Stimulated activated naive CD8-positive, alpha-beta T cell treated with anti-CD3 and anti-CD28 coated beads, Interleukin-15, Interleukin-2, amounts not matched to agents 100 U/mL and 50 U/mL, for 24 hours (primary cell): ENCODE measurements at places on chromosomes 2 and 18.

- DNase-seq = no peak
Observed at GRCh38 chr2:100831158-100831750, 11.3 kb downstream of the NPAS2 start.

DNA sequence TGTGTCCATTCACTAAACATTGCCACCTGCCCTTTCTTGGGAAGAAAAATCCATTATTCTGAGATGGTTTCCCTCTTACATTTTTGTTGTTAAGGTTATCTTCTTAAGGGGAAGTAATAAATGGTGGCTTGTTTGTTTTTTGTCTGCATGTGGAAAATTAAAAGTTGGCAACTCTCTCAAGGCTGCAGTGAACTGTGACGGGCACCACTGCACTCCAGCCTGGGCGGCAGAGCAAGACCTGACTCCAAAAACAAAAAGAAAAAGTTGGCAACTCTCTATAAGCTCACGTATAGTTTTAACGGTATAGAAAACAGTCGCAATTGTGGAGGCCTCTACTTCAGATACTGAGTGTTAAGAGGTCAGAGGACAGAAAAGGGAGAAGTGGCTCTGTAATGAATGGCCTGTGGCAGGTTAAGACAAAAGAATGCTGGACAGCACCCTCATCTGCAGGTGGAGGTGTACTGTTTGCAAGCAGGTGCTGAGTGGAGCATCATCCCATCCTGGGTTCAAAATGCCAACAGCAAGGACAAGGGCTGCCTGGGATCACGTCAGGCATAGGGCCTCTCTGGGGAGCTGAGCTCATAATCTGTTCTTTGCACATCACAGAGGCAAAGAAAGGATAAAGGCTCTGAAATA is 16.7 kb downstream of the L3MBTL4 start:
- DNase-seq = no peak

GRCh38 chr2:201144101-201145051 is 28.4 kb downstream of the CFLAR start:
- no peak for DNase-seq

- peak; percentile 41 for DNase-seq
Observed at GRCh38 chr2:216283038-216283900, 89.0 kb downstream of the MARCHF4 start.

DNA sequence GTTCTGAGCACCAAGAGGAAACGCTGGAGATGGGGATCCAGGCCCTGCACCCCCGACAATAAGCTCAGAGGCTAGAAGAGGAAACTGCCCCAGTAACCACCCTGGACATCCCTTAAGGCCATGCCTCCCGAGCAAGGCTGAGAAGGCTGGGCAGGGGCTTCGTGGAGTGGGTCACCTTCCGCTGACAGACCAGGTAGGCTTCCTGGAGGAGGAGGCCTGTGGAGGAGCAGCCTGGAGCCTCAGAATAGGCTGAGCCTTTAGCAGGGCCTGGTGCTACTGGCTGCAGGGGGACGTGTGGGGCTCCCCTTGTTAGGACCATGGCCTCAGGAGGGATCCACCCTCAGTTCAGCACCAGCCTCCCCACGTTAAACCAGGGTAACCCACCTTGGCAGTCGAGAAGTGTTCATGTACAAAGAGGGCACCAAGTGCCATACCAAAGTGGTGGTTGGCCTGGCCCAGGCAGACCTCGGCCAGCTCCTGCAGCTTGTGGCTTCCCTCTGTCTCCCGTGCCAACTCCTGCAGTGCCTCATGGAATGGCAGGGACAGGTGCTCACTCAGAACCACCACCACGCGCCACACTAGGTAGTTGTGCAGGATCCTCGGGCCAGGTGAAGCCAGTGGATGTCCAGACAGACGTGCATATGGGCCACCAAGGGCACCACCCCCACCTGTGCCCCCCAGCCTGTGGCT is 28.5 kb upstream of the ALPP start:
- no peak for DNase-seq

DNA sequence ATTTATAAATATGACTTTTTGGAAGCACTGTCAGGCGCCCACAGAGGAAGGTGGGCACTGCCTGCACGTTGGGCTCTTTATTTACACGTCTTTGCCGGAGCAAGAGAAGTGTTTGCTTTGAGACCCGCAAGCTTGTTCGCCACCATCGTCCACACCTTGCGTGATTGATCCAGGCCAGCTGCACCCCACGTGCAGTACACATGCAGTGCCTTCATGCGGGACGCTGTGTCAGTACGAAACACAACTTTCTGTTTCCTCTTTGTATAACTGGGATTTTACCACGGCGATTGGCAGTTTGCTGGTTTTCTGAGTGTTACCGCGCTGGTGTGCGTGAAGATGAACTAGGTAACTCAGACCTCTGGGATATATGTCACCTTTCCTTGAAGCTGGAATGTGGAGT is 571.0 kb upstream of the SALL3 start:
- DNase-seq = no peak

DNA sequence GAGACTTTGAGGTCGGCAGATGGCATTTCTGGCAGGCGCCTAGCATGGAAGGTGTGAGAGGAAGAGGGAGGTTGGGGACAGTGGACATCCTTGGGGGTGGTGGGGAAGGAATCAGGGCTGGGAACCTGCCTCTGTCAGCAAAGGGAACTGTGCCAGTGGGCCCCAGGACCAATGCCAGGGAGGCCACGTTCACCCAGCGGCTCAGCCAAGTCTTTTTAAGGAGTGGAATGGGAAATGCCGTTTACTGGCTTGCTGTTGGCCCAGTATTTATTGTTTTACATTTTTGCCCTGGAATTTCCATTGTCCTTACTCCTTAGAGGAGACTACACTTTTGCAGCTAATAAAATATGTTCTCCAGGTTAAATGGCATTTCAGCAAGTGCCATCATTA is 135.2 kb downstream of the MCFD2 start:
- DNase-seq = no peak

DNA sequence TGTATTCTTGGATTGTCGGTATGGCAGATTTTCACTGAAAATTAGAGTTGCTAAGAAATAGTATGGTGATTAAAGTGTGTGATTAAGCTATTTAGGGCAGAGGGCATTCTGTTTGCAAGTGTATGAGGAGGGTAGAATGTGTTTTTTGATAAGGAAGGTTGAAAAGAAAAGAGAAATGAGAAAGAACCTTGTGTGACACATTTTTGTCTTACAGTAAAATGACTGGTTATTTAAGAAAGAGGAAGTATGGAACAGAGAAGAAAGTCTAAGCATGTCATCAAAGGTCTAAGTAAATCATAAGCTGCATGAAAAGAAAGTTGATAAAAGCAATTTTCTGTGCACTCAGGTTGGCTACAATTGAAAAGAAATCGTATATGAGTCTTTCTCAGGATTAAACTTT is 5.2 kb upstream of the RSAD2 start:
- no peak for DNase-seq

DNA sequence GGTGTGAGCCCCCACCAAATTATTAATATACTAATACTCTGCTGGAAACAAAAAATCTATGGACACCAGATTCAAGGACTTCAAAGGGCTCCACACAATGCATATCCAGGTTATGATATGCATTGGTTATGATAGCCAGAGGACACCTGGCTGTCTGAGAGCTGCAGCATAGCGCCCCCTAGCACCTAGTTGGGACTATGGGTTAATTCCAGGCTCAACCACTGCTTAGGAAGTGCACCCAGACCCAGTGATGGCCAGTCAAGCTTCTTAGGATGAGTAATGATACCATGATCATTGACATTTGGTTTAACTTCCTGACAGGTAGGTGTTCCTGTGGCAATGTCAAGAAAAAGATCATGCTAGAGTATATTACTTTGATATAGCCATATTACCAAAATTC is 3.8 kb upstream of the FRZB start:
- no peak for DNase-seq

DNA sequence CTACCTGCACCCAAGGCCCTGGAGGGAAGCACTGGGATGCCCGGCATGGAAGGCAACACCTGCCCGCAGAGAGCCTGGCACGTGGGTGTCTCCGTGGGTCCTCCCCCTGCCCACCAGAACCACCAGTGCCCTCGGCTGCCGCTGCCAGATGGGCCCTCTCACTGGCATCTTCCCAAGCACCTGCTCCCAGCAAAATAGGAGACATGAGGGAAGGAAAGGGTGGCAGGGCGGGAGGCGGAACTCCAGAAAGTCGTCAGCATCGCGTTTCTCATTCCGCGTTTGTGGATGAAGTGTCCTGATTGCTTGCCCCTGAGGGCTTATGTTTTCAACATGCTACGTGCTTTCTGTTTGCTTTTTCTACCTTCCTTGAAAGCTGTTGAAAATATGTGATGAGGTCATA is 8.8 kb upstream of the SNTG2 start:
- DNase-seq = no peak

DNA sequence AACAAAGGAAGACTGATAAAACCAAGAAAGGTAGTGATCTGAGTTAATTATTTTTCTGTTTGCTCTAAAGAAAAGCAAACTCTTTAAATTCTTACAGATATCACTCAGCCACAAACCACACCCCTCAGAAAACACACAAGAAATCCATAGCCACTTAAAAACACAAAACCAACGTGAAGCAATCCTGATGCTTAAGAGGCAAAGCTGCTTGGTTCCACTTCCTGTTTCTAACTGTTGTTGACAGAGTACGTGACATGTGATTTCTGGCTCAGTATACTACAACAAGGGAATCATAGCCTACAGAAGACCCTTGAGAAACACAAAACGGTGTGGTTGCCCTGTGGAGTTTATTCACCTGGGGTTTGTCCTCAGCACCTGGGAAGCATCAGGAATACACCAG is 240.9 kb upstream of the APCDD1 start:
- no peak for DNase-seq

DNA sequence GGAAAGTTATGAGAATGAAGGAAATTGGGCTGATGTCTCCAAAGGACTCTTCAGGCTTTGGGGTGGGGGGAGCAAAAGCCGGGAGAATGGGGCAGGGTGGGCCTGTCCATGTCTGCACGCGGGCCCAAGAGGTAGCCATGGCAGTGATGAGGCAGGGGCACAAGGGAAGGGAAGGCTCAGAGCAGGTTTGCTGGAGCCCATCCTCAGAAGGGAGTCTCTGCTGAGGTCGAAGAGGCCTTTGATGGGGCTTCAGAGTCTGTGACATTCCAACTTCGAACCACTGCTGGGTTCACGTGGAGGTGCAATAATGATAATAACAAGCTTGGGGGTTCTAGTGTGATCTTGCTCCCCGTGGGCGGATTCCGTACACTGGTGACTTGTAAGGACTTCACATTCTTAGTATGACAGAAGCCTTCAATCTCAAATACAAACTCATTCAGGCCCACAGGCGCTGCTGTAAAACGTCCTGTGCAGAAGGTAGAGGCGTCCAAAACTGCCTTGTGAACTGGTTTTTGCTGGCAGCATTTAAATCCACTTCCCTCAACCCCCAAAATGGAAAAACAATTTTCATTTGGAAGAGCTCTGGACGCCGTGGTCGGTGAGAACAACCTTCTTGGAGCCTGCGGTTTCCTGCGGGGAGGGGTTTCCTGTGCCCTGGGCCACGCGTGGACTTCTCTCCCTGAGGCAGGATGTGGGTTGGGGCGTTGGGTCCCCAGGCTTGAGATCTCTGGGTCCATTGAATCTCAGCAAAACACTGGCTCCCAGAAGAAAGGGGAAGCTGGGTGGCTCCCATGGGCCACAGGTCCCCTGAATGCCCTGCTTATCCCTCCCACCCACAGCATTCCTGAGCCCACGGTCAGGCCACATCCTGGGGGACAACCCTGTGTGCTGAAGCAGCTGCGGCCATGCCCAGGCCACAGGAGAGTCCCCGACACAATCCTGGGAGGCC is 151.0 kb downstream of the TPO start:
- DNase-seq = no peak

GRCh38 chr2:150594299-150594698 is 106.8 kb upstream of the RND3 start:
- DNase-seq = no peak

DNA sequence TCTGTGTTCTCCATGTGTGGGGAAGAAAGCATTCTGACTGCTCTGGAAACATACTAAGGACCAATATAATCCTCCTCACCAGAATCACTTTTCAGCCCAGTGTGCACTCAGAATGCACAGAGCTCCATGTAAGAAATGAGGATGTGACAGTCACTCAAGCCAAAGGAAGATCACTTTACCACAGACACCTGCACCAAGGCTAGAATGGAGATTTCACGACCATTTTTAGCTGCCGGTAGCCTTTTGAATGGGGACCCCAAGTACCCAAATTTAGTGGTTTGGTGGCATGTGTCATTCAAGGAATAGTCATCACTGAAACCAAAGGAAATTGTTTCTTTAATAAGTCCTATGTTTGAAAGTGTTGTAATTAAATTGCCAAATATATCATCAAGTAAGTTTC is 613.2 kb upstream of the ACVR2A start:
- no peak for DNase-seq

GRCh38 chr2:241635756-241636155 is 1.2 kb downstream of the THAP4 start:
- no peak for DNase-seq

GRCh38 chr18:57497372-57498294 is 62.5 kb downstream of the ONECUT2 start:
- DNase-seq = no peak

DNA sequence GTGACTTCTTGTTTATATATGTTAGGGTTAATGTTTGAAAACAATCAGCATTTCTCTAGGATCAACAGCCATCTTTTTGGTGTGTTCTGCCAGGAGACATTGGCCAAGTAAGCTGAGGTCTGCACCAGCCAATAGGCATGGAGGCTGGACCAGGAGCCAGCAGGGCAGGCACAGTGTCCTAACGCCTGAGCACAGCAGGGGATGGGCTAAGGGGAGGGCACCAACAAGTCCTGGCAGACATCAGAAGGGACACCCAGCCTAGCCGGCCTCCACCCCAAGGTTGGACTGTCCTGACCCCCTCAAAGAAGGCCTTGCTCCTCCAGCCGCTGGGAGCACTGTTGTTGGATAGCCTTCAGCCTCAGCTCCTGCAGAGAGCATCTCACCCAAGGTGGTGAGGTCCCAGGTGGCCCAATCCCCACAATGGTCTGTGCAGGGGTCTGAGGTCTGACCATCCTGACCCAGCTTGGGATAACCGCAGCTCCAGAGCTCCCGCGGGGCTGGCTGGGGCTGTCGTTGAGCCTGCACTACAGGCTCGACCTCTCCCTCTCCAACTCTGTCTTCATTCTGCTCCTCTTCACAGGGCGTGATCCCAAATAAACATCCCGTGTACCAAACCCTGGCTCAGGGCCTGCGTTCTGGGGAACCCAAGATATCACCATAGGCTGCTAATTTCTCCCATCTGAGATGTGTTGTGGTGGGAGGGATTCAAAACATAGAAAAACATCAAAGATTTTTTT is 8.1 kb downstream of the TEX44 start:
- DNase-seq = no peak

DNA sequence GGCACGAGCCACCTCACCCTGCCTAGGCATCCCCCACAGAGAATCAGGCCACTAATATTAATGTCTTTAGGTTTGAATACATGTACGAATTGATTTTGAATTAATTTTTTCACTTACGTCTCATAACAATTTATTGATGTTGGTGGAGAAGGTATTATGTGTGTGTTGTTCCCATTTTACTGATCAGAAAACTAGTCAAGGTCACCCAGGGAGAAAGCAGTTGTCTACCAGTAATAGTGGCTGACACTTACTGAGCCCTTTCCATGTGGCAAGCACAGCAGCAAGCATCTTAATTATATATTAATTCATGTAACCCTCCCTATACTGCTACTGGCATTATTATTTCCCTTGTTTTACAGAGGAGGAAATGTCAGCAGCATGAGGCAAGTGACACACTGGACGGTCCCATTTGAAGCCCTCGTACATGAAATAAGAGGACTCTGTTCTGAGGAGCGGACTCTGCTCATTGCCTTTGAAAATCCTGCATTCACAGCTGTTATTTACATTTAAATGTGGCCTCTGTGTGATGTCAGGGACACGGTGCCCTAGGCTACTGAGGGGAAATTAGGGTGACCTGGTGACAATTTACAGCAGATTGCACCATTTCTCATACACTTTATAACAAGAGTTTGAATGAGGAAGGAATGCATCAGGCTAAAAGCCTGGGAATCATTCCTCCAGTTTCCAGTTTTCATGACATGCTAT is 30.9 kb upstream of the KCNE4 start:
- no peak for DNase-seq
